ENCODE measurements at places on chromosomes 3 and 15. TPM values are rescaled to one million over a fixed set of nuclear protein-coding genes. Genes with fewer than 3 reads are reported as not detected.

LRRC3B gene
- total RNA-seq: not detected

DTX3L gene
- total RNA-seq: 15.5 TPM

SATB1 gene
- total RNA-seq: 21.5 TPM

CMTM6 gene
- total RNA-seq: 107 TPM

COL6A5 gene
- total RNA-seq: under 0.01 TPM
